Caki2 (cell line): ENCODE measurements at places on chromosomes 6 and 20.
A peak's percentile ranks its signal among the peaks of the same experiment; 100 is the strongest.

DNA sequence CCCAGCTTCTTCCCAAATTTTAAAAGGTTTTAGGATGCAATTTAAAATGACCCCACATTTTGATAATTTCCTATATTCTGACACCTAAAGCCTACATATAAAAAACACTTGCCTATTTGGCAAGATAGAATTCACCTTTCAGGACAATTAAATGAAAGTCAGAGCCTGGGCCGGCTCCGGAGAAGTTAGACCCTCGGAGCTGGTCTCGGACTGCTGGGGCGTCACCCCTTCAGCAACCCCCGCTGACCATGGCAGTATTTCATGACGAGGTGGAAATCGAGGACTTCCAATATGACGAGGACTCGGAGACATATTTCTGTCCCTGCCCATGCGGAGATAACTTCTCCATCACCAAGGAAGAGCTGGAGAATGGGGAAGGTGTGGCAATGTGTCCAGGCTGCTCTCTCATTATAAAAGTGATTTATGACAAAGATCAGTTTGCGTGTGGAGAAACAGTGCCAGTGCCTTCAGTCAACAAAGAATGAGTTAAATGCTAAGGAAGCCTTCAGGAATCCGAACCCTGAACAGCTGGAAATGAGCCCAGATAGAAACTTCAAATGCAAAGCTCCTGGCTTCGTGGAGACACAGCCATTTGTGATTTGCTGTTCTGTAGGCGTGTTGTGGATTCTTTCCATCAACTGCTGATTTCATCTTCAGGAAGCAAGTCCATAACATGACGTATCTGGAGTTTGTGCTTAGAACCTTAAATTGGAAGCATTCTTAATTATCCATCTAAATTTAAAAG, 16.0 kb downstream of the TCFL5 start:
- no peak for DNase-seq

DNA sequence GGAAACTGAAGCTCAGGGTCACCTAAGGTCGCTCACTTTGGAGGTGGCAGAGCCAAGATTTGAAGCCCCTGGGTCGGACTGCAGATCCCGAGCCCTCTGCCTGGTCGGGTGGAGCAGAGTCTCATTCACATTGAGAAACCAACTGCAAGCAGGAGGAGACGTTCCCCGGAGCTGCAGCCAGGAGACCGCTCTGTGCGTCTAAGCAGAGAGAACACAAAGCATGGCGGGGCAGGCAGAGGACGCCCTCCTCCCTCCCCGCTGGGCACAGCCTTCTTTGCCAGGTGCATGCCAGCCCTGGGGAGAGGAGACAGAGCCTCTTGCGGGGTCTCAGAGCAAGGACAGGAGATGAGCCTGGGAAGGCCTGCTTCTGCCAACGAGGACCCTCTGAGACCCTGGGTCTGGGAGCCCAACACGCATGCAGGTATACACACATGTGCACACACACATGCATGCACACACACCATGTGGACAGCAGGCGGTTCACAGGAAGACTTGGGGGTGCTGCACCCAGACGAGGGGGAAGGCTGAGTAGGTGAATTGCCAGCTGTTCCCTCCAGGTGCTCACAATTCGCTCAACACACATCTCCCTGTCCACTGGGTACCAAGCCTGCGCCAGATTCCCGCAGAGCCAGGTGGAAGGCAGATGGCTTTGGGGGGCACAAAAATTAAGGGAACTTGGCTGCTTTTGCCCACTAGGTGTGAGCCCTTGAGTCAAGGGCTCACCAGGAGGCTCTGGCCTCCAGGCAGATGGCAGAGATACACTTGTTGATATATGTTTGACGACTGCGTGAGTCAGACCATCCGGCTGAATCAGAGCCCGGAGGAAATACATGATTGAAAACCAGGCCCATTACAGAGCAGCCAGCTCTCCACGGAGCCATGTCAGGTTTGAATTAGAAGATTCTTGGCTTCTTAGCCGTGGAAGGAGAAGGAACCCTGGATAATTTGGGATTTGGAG, 5.5 kb upstream of the NTSR1 start:
- peak; percentile 78 for DNase-seq

GRCh38 chr6:48087448-48087847, 23.5 kb downstream of the PTCHD4 start:
- no peak for DNase-seq

DNA sequence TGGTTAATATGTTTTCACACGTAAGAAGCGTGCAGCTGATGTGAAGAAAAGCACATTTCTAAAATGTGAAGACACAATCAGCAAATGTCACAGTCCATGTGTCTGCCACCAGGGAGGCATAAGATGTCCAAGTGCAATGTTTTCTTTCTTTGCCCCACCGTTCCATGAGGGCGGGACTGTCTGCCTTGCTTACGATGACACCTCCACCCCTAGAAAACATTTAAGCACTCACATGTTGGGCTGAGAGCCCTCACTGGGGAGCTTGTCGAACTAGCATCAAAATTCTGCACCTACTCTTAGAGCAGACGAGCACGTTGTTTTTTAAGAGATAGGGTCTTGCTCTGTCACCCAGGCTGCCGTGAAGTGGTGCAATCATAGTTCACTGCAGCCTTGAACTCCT, 57.6 kb downstream of the PSMG4 start:
- DNase-seq = no peak

- no peak for DNase-seq
These were observed 114.6 kb downstream of the DLL1 start for GRCh38 chr6:170176136-170176897.
